Suppressor macrophage (primary cell): ENCODE measurements at places on chromosomes 1 and 21.
A peak's percentile ranks its signal among the peaks of the same experiment; 100 is the strongest.

- DNase-seq: peak; percentile 71
These were observed 26.1 kb downstream of the UBE2T start for GRCh38 chr1:202315576-202316168.

DNA sequence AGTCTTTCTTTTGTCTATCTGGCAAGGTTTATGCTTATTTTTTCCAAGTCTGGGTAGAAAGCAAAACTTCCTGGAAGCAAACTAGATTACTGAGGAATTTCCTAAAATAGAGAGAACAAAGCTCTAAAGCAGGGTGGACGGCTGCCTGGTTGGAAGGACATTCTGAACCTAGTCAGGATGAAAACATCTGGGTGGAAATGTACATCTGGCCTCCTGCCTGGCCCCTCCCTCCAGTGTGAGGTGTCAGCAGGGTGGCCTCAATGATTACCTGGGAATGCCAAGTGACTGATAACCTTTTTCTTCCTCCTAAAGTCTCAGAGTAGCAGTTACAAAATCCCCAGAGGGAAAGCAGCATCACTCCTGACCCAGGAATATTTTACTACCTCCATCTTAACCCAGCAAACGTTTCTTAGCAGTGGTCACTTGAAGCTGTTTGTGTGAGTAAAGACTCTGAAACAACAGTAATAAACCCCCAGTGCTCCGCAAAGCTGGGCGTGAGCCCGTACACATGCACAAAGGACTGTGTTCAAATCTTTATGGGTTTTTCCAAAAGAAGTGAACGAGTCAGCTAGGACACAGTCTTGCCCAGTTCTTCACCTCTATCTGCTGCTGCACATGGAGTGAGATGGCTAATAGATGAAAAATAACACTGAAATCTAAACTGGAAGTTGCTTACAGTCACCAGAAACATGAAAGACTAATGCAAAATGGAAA lies 18.9 kb downstream of the ANGPTL7 start:
- DNase-seq: no peak

DNA sequence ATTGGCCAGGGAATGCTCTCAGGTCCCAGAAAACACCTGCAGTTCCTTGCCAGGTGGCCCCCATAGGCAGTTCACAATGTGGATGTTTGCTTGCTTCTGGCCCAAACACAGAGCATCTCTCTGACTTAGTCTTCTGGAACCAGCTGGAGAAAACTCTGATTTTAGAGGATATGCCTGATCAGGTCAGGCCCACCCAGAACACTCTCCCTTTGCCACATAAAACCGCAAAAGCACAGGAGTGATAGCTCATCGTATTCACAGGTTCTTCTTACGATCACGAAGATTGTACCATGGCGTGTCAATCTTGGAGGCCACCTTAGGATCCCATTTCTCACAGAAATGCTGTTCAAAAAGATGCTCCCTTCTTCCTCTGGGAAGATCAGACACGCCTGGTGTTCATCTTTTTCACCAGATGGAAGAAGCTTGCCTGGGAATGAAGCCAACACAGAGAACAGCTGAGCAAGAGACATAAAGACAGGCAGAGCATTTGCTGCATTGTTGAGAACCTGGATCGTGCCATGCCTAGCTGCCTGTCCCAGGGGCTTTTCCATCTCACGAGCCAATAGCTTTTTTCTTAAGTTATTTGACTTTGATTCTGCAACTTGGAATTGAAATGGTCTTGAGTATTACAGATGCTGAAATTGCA lies 11.6 kb upstream of the CD247 start:
- DNase-seq: no peak

- DNase-seq: no peak
These were observed 58.1 kb downstream of the SERBP1 start for GRCh38 chr1:67372136-67372535.

- peak; percentile 93 for DNase-seq
These were observed 23.6 kb upstream of the CCDC17 start for GRCh38 chr1:45647248-45648021.

- peak; percentile 28 for DNase-seq
These were observed 38.4 kb upstream of the FOXO6 start for GRCh38 chr1:41322835-41323234.

GRCh38 chr1:53589043-53589887 lies 130.1 kb downstream of the DMRTB1 start:
- DNase-seq: no peak

DNA sequence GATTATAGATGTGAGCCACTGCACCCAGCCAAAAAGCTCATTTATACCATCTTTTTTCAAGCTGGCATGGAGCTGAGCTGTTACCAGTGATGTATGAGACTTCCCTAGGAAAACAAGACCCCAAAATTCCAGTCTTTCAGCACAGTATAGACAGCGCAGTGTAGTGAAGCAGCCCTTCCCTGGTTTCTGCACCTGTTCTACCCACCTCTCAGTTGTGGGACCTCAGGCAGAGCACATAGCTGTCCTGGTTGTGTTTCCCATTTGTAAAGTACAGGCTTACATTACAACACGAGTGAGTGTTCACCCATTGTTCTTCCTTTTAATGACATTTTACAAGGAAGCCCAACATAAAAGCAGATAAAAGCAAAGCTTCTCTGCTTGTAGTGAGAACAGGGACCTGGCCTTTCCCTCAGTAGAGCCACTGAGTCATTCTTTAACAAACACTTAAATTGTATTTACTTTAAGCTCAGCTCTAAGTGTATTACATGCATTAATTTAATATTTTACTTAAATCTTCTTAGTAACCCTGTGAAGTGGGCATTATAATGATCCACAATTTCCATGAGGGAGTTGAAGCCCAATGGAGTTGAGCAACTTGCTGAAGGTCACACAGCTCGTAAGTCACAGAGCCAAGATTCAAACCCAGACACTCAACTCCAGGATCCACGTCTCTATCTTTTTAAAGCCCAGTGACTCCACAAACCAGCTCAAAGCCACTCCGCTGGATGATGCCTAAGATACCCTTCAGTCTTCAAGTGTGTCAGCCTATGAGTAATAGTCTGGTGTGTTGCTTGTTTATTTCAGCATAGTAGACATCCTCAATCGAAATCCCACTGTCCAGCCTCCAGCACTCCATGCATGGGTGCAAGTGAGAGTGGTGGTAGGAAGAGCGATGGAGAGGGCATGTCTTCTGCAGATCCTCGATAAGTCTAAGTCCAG lies 40.5 kb upstream of the CAPZB start:
- DNase-seq: no peak

DNA sequence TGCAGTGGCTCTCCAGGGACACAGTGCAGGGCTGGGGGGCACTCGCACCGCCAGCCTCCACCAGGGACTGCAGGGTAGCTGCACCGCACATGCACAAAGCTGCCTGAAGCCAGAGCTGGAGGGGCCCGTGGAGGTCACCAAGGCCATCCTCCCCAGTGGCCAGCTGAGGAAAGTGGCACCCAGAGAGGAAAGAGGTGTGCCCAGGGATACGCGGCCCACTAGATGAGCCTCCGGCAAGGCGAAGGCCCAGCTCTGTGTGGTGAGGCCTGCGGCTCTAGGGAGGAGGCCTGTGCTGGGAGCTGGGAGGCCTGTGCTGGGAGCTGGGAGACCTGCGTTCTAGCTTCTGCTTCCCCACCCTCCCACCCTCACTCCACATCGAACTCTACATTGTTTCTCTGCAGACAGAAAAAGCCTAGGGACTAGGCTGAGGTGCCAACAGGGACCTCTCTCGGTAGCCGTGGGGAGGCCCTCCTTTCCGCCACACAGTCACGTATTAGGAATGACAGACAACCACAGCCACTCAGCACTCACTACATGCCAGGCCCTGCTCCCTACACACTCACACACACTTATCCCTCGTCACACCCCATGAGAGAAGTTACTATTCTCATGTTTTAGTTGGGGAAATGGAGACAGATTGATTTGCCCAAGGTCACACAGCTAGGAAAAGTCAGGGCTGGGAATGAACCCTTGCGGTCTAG lies 921 bp upstream of the ASCL5 start:
- no peak for DNase-seq

GRCh38 chr1:160001440-160001839 lies 30.4 kb downstream of the PIGM start:
- DNase-seq: no peak

GRCh38 chr1:47378147-47378546 lies 37.9 kb upstream of the FOXE3 start:
- DNase-seq: no peak

DNA sequence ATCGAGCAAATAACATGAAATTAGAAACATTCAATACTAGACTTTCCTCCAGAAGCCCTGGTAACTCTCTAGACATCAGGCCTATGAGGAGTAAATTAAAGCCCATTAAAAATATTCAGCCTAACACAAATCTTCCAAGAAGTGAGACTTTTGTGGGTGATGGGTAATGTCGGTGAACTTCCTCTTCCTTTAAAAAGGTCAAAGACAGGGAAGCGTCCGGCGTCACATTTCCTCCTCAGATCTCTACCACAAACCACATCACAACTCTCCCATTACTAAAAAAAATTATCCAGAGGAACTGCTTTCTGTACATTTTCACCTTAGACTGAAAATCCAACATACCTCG lies 1.4 kb downstream of the EIF4G3 start:
- peak; percentile 93 for DNase-seq

- peak; percentile 89 for DNase-seq
These were observed 6.6 kb downstream of the LIN28A start for GRCh38 chr1:26417111-26417759.

- DNase-seq: no peak
These were observed 57.6 kb downstream of the SIM2 start for GRCh38 chr21:36756527-36756926.

GRCh38 chr1:31523769-31524168 lies 52.5 kb upstream of the TINAGL1 start:
- peak; percentile 99 for DNase-seq

GRCh38 chr1:165895451-165895871 lies 68.0 kb downstream of the UCK2 start:
- no peak for DNase-seq

DNA sequence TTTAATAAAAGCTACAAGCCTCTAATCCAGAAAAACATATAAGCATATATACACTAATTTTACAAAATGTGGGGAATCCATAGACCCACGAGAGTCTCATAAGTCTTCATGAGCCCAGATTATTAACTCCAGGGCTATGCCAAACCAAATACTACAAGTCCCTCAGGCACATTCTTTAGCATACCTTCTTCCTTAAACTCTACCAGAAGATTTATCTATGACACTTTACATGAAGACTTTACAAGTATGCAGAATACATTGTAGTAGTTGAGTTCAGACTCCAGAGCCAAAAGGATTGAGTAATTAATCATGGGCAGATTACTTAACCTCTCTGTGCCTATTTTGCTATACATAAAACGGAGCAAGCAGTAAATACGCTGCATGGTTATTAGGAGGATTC lies 793.7 kb upstream of the ADGRL2 start:
- DNase-seq: no peak

- DNase-seq: no peak
These were observed 383.7 kb upstream of the CAMK1G start for GRCh38 chr1:209199822-209200221.

- peak; percentile 55 for DNase-seq
These were observed 50.8 kb downstream of the HS2ST1 start for GRCh38 chr1:86965012-86965826.

GRCh38 chr1:114597949-114598348 lies 16.5 kb upstream of the BCAS2 start:
- DNase-seq: no peak

- peak; percentile 80 for DNase-seq
These were observed 2.7 kb downstream of the DIO1 start for GRCh38 chr1:53896635-53897229.

GRCh38 chr1:78836726-78837125 lies 169.8 kb downstream of the ADGRL4 start:
- peak; percentile 1 for DNase-seq

- no peak for DNase-seq
These were observed 4.2 kb downstream of the DOP1B start for GRCh38 chr21:36160850-36161178.

DNA sequence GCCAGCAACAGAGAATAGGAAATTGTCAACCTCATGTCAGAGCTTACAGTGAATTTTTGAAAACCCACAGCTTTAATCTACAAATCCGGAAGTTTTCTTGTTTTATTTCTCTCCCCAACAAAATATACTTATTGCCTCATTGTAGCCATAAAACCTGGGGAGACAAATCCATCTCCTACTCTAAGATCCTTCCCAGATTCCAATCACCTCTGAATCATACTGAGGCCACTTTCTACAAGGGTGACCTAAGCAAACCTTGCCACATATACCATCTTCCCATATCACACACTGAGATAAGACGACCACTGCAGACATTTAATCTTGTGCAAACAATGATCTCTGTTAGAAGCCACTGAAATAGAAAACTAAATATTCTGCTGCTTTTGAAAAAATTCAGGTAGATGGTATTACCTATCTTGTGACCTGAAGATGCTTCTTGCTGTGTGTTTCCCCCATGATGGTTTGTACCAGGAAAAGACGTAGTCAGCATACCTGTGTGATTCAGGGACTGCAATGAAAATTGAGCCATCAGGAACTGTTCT lies 171.5 kb upstream of the DUSP10 start:
- no peak for DNase-seq
